ENCODE measurements at places on chromosomes 6 and 20.

DNA sequence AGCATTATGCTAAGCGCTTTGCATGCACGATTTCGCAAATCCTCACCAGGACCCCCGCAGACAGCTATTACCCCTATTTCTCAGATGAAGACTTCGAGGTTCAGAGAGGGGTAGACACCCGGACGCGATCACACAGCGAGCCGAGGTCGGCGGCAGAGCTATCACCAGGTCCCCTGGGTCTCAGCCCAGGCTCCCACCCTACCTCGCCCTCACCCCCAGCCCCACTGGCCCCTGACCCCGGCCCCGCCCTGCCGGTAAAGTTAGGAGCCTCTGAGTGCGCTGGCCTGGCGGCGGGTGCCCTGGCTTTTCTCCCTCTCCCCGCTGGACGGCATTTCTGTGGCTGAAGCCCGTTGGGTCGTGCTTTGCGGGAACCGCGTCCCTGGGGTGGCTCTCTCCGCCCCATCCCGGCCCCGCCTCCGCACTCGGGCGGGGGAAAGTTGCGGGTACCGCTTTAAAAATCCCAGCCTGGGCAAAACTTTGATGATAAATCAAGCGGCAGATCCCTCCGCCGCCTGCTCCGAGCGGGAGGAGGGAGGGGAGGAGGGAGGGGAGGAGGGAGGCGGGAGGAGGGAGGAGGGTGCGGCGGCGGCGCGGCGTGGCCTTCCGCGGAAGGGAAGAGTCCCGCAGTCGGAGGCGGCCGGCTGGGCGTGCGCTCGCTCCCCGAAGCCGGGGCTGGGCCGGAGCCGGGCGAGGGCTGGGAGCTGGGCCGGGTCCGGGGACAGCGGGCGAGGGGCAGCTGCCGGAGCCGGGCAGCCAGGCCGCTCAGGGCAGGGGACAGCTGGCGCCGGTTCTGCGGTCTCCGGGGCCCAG lies at the start of gene VSTM2L:
Gene VSTM2L (plus strand): TSS at position 624 of the 810 bp plus-strand sequence. CDS start 224 bp downstream, outside the sequence.
- no peak for DNase-seq

DNA sequence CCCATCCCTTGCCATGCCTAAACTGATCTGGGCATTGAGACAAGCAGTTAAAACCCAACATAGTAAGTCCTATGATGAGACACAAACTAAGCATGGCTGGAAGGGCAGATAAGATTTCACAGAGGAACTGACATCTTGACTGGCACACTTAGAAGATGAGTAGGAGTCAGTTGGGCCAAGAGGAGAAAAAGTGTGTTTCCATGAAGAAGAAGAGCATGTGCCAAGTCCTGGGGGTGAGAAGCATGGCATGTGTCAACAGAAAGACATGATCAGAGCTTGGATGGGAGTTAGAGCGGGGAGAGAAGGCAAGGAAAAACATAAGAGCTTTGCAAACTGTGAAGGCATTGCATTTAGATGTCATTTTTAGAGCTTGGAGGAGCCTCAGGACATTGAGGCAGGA lies 68.0 kb downstream of the ESR1 start:
- no peak for DNase-seq

DNA sequence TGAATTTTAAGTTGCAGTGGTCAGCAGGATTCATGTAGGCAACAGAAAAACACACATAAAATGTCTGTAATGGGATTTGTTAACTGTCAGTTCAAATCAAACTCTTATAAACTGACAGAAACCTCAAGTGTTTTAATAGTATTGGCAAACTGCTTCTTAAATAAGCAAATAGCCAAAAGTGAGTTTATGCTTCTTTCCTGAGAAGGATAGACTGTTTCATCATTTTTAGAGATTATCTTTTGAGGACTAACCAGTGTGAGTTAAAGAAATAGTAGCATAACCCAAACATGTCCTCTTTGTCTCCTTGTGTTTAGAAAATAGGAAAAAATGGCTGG lies 68.0 kb downstream of the AIG1 start:
- DNase-seq: no peak

- DNase-seq: no peak
Observed at GRCh38 chr6:149007846-149008245, 261.0 kb downstream of the UST start.

GRCh38 chr20:39089797-39090196 lies 127.7 kb downstream of the DHX35 start:
- DNase-seq: no peak

DNA sequence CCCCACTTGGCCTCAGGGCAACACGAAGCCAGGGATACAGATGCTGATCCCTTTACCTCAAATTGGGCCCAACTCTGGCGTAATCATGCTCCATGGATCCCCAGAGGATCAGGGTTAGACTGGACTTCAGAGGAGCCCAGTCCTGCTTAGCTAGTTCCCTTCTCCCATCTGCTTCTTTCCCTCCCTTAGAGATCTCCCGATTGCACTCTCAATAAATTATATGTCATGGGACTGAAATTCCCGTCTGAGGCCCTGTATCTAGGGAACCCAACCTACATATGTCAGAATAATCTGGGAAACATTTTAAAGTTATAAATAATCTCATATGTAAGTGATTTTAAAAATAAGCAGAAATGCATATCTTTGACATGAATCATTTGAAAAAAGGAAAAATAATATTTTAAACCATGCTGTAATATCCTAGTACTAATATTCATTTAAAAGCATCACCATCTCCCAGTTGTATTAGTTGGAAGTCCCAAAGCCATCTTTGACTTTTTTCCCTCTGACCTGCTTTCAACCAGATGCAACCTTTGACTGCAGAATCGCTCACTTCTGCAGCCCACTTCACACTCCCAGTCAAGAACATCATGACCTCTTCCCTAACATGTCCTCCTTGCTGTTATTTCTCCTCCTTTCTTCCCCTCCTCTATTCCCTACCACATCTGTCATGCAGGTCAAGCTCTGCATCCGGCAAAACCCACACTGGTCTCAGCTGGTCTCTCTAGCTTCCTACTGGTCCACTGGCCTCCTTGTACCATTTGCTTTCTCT lies 393.6 kb downstream of the BTBD3 start:
- DNase-seq: no peak

DNA sequence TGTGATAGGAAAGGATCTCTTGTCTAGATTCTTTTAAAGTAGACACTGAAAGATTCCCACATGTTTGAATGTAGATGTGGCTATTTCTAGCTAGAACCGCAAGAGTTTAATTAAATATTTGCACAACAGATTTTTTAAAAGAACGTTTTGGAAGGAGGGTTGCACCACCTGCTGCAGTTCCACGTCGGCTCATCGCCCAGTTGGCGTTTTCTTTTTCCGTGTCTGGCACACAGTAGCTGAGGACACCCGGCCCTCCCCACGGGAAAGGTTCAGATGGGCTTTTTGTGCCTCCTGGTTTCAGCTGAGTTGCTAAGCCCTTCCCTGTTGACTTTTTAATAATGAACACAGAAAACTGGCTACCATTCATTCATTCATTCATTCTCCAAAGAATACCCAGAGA lies 41.8 kb upstream of the DOK5 start:
- no peak for DNase-seq

GRCh38 chr6:21240709-21241108 lies 352.8 kb upstream of the SOX4 start:
- DNase-seq: no peak

GRCh38 chr6:169589293-169589692 lies 112.5 kb downstream of the WDR27 start:
- DNase-seq: no peak

GRCh38 chr6:130366107-130367005 lies 539 bp downstream of the TMEM200A start:
- peak; percentile 28 for DNase-seq

- no peak for DNase-seq
Observed at GRCh38 chr6:159639721-159640120, 53.3 kb downstream of the SOD2 start.

DNA sequence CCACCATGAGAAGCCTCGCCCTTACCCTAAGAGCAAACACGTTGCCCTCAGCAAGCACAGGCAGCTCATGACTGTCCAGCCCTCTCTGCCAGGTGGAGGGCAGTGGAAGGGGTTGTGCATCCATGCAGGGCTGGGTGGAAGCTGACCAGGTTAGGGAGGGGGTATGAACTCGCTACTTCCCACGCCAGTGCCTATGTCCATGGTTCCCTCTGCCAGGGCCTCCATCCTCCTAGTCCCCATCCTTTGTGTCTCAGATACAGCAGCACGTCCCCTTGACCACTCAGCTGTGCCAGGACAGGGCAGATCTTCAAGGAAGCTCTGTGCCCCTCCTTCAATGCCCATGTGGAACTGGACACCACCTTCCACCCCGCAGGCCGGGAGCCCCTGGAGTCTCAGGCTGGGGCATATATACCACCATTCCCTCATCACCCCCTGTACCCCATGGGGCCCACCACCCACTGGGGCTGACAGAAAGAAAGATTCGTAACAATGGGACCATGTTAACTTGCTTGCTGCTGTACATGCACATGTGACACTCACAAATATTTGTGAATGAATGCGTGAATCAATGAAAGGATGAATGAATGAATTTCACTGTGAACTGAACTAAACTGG lies 90.7 kb downstream of the ANKRD60 start:
- DNase-seq: no peak

DNA sequence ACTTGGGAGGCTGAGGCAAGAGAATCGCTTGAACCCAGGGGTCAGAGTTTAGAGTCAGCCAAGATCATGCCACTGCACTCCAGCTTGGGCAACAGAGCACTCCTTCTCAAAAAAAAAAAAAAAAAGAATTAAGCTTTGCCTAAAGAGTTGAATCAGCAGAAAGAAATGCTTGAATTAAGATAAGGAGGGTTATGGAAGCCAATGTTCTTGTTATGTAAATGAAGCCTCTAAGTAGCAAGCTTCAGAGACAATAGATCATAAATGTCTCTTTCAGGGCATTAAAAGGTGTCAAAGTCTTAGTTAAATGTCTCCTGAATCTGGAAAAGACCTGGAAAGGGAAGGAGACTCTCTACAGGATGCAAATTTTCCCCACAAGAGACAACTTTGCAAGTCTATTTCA lies 69.7 kb upstream of the FAM83B start:
- DNase-seq: no peak

DNA sequence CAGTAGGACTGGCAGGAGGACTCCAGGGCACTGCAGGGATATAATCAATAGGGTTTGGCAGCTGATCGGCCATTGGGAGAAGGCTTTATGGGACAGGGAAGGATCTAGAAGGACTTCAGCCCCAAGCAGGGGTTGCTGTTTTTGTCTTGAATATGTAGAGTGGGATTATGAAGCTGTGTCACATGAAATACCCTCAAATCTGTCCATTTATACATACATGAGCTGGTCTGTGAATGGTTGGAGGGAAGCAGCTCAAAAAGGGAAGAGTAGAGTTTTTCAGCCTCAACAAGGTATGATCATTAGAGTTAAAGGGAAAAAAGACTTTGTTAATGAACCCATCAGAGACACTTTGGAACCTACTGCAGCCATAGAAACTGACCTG lies 98.2 kb upstream of the ZNF217 start:
- no peak for DNase-seq

GRCh38 chr20:49656304-49656703 lies 57.4 kb downstream of the B4GALT5 start:
- no peak for DNase-seq

GRCh38 chr6:90233994-90234393 lies 62.6 kb downstream of the BACH2 start:
- peak; percentile 51 for DNase-seq

DNA sequence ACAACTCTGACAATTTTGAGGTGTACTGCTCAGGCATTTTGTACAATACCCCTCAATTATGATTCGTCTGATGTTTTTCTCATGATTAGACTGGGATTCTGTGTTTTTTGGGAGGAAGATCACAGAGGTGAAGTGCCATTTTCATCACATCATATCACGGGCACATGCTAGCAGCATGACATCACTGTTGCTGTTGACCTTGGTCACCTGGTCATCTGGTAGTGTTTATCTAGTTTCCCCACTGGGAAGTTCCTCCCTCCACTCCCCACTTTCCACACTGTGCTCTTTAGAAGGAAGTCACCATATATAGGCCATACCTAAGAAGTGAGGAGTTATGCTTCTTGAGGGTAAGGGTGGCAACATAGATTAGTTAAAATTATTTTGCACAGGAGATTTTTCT lies 20.8 kb downstream of the GCM2 start:
- DNase-seq: no peak

DNA sequence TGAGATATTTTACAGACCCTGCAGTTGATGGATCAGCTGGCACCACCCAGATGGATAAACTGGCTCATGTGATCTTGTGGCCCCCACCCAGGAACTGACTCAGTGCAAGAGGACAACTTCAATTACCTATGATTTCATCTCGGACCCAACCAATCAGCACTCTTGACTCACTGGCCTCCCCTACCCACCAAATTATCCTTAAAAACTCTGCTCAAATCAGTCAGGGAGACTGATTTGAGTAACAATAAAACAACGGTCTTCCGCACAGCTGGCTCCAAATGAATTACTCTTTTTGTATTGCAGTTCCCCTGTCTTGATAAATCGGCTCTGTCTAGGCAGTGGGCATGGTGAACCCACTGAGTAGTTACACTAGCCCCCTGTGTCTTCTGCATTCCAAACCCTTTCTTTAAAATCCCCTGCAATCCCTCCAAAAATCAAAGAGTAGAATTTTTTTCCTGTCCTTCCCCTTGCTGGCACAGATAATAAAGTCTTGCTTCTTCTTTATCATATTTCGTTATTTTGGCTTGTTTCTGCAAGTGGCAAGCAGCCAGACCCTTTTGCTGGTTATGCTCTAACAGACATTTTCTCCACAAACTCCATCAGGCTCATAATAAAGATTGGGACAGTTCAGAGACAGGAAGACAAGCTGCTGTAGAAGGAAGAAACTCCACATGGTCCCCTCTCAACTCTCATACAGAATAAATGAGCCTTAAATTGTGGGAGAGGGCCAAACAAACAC lies 48.3 kb downstream of the OR2B6 start:
- DNase-seq: no peak

GRCh38 chr6:28137505-28137981 lies 4.1 kb upstream of the ZKSCAN8 start:
- DNase-seq: no peak

DNA sequence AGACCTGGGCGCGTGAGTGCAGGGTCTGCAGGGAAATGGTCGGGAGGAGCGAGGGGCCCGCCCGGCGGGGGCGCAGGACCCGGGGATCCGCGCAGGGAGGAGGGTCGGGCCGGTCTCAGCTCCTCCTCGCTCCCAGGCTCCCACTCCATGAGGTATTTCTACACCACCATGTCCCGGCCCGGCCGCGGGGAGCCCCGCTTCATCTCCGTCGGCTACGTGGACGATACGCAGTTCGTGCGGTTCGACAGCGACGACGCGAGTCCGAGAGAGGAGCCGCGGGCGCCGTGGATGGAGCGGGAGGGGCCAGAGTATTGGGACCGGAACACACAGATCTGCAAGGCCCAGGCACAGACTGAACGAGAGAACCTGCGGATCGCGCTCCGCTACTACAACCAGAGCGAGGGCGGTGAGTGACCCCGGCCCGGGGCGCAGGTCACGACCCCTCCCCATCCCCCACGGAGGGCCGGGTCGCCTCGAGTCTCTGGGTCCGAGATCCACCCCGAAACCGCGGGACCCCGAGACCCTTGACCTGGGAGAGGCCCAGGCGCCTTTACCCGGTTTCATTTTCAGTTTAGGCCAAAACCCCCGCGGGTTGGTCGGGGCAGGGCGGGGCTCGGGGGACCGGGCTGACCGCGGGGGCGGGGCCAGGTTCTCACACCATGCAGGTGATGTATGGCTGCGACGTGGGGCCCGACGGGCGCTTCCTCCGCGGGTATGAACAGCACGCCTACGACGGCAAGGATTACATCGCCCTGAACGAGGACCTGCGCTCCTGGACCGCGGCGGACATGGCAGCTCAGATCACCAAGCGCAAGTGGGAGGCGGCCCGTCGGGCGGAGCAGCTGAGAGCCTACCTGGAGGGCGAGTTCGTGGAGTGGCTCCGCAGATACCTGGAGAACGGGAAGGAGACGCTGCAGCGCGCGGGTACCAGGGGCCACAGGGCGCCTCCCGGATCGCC lies 54.2 kb upstream of the HLA-A start:
- peak; percentile 85 for DNase-seq

- DNase-seq: peak; percentile 63
Observed at GRCh38 chr6:156719720-156720563, 57.2 kb upstream of the ARID1B start.
